ENCODE measurements at places on chromosomes 3 and 15. TPM values are rescaled to one million over a fixed set of nuclear protein-coding genes. Genes with fewer than 3 reads are reported as not detected.

Gene MAN2C1
- 184 TPM for total RNA-seq

Gene ZNF385D
- 1.0 TPM for total RNA-seq

GRCh38 chr15:82995938-82996337 lies 9.9 kb downstream of the RAMAC start:
- H3K4me1 ChIP-seq, result peaks cover 7% of the 10 kb centered on the region
- DNase-seq, result no peak
- no peaks in the 10 kb centered on the region for H3K27me3 ChIP-seq
- H3K27ac ChIP-seq, result no peak overlapping the region
- H3K36me3 ChIP-seq, result no peaks in the 10 kb centered on the region

- no peaks in the 10 kb centered on the region for H3K27me3 ChIP-seq
- H3K4me3 ChIP-seq, result no peak overlapping the region
- DNase-seq, result no peak
- H3K27ac ChIP-seq, result no peak overlapping the region
- no peaks in the 10 kb centered on the region for H3K36me3 ChIP-seq
Observed at GRCh38 chr3:192884777-192885773, 32.6 kb downstream of the MB21D2 start.

DNA sequence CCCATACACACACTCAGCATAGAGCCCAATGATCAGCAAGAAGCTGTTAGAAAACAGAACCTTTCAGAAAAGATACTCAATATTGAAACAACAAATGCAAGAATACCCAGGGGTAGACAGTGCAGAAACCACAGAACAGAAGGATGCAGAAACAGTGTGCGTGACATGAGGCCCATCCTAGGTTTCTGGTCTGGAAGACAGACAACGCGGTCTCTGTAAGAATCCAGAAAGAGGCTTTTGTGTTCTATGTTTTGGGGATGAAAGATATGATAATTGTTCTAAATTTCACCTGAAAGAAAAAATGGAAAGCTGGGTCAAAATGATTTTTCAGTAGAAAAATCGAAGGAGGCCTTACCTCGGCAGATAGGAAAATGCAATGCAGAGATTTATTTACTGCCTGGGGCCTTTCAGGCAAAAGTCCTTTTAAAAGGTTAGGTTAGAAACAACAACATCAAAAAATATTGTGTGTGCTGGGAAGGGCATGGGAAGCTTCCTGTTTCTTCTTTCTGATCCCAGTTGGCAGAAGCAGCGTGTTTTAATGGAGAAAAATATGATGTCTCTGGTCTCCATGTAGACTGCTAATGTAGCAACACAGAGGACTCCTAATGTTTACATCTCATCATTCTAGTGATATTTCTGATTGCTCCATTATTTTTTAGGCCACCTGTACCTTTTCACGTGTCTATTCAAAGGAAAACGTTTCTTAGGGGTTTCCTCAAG lies 17.0 kb downstream of the SYNM start:
- DNase-seq, result no peak
- H3K27ac ChIP-seq, result peak overlapping the region; percentile 69
- peaks cover 3% of the 10 kb centered on the region for H3K36me3 ChIP-seq
- no peaks in the 10 kb centered on the region for H3K27me3 ChIP-seq
- peaks cover 7% of the 10 kb centered on the region for H3K4me1 ChIP-seq
- H3K4me3 ChIP-seq, result no peak overlapping the region

DNA sequence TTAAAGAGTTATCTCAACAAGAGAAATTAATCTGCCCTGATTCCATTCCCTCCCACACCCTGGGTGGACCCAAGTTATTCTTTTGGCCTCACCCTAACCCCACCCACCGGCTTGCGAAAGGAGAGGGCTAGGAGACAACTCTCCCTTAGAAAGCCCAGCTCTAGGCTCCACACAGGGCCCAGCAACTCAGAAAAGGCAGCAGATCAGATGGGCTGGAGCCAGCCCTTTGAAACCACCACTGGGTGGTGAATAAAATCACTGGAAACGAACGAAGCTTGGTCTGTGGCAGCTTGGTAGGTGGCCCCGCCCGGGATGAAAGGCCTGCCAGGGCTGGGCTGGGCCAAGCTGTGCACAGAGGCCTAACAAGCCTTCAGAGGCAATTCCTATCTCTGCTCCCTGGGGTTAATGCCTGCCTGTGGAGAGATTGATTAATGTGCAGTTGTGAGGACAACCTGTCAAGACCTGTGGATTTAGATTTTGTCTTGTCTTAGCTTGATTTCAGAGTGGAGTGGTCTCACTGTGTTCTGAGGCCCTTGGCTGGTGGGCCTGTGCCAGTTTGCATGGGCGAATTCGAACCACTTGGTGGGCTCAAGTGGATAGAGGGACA lies 38.8 kb downstream of the BHLHE40 start:
- no peaks in the 10 kb centered on the region for H3K27me3 ChIP-seq
- no peak overlapping the region for H3K27ac ChIP-seq
- no peak overlapping the region for H3K4me3 ChIP-seq

GRCh38 chr3:27454914-27455313 lies 29.3 kb downstream of the SLC4A7 start:
- no peak overlapping the region for H3K4me3 ChIP-seq
- H3K27me3 ChIP-seq, result no peaks in the 10 kb centered on the region
- no peak for DNase-seq
- no peak overlapping the region for H3K27ac ChIP-seq
- H3K36me3 ChIP-seq, result no peaks in the 10 kb centered on the region
- H3K4me1 ChIP-seq, result no peaks in the 10 kb centered on the region

GRCh38 chr3:66856533-66856932 lies 141.6 kb upstream of the KBTBD8 start:
- no peak overlapping the region for H3K4me3 ChIP-seq
- H3K27ac ChIP-seq, result no peak overlapping the region
- H3K4me1 ChIP-seq, result no peaks in the 10 kb centered on the region
- no peaks in the 10 kb centered on the region for H3K27me3 ChIP-seq

DNA sequence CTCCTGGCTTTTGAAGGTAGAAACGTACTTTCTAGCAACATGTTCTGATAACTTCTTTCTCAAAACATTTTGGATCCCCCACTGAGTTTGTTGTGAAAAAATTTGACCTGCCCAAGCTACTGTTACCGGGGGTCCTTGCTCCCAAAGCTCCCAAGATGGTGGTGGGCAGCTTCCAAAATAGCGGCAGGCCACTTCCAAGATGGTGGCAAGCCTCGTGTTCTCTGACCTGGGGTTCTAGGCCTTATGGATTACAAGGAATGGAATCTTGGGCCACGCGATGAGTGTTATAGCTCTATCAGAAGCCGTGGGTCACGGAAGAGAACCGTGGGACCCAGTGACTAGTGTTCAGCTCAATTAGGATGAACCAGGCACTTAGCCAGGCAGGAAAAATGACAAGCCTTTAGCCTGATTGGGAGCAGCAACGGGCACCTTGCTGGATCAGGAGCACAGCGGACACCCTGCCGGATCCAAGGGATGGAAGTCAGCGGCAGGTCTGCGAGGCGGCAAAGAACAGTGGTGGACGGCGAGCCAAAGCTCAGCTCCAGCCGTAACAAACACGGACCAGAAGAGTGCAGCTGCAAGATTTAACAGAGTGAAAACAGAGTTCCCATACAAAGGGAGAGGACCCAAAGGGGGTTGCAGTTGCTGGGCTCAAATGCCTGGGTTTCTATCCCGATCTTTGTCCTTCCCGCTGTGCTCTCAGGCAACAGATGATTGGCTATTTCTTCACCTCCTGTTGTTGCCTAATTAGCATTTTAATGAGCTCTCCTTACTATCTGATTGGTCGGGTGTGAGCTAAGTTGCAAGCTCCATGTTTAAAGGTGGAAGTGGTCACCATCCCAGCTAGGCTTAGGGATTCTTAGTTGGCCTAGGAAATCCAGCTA lies 133.3 kb downstream of the WDR72 start:
- no peaks in the 10 kb centered on the region for H3K4me1 ChIP-seq
- no peak overlapping the region for H3K4me3 ChIP-seq
- H3K36me3 ChIP-seq, result no peaks in the 10 kb centered on the region

Data from prostate gland (tissue), 2 donors.